ENCODE measurements at places on chromosomes 12 and 14.

DNA sequence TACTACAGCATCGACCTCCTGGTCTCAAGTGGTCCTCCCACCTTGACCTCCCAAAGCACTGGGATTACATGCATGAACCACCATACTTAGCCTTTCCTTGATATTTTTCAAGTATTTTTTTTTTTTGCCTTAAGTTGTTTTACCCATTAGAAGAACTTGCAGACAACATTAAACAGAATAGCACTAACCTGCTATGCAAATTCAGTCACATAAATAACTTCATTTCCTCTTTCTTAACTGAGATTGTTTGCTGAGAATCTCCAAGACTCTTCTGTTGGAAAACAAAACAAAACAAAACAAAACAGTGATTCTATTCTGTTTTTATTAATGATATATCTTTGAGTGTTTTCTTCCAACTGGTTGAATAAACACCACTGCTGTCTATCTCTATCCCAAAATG lies 115.9 kb upstream of the IFNG-AS1 start:
- no peak for DNase-seq

GRCh38 chr12:88781909-88782308 lies 201.6 kb upstream of the KITLG start:
- DNase-seq: no peak

DNA sequence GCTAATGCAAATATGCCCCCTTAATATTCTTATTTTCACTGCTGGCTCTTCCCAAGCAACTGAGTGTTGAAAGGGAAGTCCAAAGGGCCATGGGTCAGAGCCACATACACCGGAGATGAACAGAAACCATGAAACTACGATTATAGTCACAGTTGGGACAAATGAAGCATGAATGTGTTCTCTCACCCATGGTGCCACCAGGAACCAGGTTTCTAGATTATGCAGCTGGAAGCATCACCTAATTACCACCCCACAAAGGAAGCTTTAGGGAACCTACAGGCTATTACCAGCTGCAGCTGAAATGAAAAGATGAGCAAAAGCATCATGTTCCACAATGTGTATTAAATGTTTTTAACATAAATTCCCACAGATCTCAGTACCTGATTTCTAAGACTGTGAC lies 15.4 kb downstream of the TMTC1 start:
- no peak for DNase-seq

DNA sequence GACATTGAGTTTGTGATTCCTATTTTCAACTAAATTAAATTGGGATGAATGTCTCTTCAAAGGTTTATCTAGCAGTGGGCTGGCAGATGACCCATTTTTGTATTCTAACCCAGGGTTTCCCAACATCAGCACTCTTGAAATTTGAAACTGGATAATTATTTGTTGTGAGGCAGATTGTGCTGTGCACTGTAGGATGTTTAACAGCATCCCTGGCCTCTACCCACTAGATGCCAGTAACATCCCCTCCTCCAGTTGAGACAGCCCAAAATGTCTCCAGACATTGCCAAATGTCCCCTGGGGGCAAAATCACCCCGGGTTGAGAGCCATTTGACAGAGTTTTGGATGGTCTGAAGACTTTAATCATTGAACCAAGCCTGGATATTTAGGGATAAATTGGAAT lies 11.1 kb downstream of the DAAM1 start:
- no peak for DNase-seq

- no peak for DNase-seq
Measured at GRCh38 chr12:63752283-63752682, 27.4 kb upstream of the RXYLT1 start.

- DNase-seq: no peak
Measured at GRCh38 chr14:65208548-65208947, 106.2 kb upstream of the MAX start.

DNA sequence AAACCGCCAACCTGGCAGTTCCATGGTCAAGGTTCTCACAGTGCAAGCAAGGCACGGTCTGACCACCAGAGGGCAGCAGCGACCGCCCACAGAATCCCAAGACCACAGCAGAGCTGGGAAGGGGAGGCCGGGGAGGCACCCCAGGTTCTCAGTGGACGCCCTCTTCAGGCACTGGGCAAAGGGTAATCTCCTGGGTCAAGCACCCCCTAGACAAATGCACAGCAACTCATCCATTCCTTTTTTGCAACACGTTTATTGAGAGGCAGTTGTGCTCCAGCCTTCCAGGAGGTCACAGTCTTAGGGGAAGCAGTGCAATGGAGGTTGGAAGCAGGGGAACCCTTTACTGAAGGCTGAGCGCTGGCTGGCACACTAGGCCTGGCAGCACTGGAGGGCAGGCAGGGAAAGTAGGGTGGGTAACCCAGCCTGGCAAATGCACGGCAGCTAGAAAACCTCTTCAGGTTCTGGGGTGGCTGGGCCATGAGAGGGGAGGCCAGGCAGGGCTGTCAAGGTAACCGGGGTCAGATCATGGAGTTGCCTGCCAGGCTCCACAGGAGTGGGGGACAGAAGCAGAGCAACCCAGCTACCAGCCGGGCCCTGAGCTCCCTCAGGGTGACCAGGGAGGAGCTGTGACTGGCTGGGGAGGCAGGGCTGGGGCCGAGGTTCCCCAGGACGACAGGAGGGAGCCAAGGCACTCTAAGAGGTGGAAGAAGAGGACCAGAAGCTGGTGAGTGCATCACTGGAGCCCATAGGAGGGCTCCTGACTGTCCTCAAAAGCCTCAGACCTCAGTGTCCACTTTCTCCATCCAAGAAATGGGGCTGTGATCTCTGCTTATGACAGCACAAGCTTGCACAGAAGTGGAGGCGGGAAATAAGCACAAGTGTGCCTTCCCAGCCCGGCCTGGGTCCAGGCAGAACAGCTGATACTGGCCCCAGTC lies 1.8 kb upstream of the RHOF start:
- DNase-seq: peak; percentile 75

DNA sequence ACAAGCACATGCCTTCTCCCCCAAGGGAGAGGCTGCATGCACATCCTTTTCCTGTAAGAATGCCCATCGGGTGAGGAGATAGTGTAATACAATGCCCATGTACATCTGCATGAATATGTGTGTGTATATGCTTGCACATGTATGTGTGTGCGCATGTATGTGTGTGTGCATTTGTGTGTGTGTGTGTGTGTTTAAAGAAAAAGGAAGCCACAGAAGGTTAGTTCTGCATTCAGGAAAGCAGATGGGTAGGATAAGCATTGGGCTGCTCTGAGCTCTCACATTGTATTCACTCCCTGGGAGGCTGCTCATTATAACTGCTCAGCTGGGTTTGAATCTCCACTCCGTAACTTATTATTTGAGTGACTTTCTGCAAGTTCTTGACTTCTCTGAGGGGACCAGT lies 74.3 kb downstream of the GALNT8 start:
- DNase-seq: no peak

GRCh38 chr14:92310776-92311375 lies 12.1 kb upstream of the SLC24A4 start:
- DNase-seq: no peak
